AG10803 (cell line): ENCODE measurements at places on chromosomes 5 and 9.

- DNase-seq: no peak
Observed at GRCh38 chr5:119374901-119375300, 19.1 kb downstream of the TNFAIP8 start.

DNA sequence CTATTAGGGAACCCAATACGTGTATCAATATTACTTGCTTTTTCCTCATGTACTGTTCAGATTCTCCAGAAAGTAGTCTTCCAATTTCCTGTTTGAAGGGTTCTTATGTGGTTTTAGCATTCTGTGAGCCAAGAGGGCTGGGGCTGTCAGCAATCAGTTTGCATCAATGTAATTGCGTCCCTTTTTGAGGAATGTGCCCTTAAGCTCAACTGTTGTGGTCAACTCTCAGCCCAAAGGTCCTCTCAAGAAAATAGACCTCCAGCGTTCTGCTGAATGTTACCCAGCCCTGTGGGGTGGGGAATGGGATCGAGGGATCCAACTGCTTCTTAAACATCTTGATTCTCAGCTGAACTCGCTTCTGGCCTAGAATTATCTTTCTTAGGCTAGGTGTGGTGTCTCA is 43.8 kb upstream of the CDK20 start:
- no peak for DNase-seq

DNA sequence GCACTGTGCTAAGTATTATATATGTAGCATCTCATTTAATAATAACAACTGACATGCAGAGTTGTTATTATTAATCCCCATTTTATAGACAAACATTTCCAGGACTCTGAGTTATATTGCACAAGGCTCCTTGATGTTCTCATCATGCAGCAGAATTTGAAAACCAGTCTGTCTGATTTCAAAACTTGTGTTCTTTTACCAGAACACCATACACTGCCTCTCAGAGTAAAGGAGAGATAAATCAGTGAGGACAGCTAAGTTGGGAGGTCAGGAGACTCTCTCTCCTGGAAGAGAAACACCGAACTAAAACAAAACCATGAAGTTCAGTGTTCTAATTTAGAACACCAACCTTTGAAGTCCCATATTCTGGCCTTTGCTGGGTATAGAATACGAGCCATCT is 92.7 kb upstream of the TNC start:
- no peak for DNase-seq

DNA sequence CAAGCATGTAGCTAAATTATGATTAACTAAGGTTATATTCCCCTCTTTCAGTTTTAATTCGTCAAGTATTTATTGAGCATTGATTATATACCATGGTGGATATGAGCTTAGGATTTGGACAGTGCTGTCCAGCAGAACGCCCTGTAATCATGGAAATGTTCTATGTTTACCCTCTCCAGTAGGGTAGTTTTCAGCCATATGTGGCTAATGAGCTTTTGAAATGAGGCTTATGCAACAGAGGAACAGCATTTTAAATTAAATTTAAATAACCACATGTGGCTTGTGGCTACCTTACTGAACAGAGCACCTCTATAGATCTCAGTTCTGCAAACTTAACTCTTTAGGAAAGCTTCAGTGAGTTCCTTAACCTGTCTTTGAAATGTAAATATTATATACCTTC is 59.1 kb downstream of the JMY start:
- no peak for DNase-seq

DNA sequence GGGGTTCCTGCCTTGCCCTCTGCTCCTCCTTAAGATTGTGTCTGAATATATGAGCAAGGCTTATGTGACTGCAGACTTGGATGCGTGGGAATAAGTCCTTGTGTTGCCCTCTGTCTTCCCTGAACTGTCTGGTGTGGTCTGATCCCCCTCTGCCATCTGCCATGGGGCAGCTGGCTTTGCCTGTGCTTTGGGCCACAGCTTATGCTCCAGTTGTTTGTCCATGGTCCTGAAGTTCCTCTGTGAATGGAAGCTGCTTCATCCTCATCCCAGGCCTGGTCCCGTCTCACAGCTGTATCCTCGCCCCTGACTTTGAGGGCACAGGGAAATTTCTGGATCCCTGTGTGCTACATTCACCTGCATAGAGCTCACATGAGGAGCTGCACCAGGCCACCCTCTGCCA is 14.7 kb downstream of the IL31RA start:
- DNase-seq: peak; percentile 6
